Omental fat pad (tissue), 4 donors: ENCODE measurements at places on chromosomes 1 and 21. TPM values are rescaled to one million over a fixed set of nuclear protein-coding genes. Genes with fewer than 3 reads are reported as not detected.

GRCh38 chr1:1680912-1681273 is 11.7 kb downstream of the SLC35E2B start:
- DNase-seq: no peak

DNA sequence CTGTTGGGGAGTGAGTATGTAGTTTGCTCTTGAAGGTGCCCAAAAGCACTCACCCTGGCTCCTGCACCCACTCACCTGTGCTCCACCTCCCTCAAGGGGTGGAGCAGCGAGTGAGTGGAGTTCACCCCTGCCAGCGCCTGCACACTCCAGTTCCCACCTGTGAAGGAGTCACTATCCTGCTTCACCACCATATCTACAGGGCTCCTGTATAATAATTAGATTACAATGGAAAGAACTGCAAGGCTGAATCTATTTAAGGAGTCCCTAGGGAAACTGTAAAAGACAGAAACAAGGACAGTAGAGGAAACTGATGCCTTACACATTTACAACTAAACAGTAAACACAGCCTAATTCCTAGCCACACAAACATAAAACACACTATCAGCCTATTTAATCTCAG is 4.1 kb downstream of the DNAI4 start:
- no peak for DNase-seq

DNA sequence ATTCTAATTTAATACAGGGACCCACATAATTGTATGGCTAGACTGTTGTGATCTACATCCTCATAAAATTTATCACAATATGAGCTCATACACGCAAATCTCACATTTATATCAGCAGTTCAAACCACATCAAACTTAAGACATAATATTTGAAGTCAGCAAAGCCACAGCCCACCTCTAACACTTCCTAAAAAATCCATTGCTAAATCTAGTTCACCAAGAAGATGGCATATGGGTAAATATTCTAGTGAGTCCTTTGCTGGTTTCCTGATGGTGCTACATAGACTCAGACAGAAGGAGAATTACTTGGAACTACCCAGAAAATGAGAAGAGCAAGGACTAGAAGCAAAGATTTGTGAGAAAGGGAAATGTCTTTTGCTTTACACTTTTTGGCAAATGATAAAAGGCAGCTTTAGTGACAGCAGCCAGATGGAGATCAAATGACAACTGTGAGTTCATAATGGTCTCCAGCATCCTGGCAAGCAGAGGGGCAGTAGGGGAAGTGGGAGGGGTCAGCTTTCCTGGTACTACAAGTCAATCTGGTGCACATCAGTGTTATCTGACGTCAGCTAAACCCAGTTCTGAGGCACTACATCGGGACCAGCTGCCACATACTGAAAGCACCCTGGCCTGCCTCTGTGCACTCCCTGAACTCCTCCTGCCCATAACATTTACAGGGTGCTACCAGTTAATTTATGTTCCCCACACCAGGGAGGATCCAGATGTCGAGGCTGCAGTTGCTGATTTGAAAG is 10.6 kb upstream of the GADD45A start:
- no peak for DNase-seq

DNA sequence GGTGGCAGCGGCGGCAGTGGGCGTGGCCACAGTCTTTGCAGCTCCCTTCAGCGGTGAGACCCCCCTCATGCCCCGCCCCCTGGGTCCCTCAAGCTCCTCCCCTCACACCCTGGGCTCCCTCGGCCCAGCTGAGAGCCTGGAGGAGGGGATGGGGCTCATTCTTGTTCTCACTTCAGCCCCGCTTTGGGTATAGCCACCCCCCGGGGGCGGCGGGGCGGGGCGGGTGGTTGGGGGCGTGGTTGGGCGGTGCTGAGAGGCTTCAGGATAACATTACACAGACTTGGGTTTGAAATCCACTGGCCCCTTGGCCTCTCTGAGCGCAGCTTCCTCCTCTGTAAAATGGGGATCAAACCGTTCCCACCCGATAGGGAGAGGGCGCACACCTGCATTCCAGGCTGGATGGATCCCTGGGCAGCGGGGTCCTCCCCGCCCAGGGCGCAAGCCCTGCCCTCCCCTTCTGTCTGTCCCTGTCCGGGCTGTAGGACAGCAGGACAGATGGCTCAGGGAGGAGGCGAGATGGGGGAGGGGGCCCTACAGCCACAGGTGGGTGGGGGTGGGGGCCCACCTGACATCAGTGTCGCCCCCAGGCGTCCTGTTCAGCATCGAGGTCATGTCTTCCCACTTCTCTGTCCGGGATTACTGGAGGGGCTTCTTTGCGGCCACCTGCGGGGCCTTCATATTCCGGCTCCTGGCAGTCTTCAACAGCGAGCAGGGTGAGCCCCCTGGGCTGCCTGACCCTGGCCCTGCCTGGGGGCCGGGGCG is 5.1 kb downstream of the CLCNKA start:
- no peak for DNase-seq

GRCh38 chr1:172254521-172255222 is 165.8 kb upstream of the C1orf105 start:
- no peak for DNase-seq

GRCh38 chr1:160542303-160542945 is 19.4 kb upstream of the SLAMF6 start:
- no peak for DNase-seq

DNA sequence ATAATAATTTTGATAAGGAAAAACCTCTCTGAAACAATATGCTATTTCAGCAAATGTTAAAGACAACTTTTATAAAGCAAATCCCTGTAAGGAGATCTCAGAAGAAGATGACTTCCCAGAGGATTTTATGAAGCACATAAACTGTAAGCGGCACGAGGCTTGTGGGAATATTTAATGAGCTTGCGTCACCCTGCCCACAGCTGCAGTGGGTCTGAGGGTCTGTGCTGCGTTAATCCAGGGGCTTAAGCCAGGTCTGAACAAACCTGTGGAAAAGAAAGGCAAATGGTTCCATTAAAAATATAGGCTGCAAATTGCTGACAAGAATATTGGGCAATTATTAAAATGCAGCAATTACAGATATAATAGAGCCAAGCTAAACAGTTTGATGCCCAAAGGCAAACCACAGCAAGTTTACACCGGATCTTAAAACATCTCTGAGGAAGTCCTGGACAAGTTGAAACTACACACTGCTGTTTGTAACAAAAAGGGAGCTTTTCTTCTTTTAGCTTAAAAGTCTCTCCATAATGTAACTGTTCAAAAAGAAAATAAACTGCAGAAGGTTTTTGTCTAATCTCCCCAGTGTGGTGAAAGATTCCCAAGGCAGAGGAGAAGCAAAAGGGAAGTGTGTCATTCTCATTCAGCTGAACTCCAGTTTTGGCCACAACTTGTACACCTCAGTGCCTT is 21.8 kb downstream of the TGFBR3 start:
- DNase-seq: no peak

DNA sequence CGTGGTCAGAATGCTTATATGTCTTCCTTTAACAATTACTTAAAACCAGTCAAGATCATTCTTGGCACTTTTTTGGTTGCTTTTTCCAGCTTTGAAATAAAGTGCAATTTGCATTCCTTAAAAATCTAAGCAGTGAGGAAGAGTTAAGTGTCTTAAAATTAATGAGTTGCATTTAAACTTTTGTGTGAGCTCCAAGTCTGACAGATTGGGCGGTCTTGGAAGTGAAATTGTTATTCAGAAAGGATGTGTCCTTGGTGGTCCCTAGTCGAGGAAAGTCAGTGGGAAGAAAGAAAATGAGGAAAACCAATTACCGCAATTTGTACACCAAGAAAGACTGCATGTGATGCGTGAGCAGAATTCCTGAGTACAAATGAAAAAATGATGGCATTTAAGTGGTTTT is 132.5 kb downstream of the HHIPL2 start:
- no peak for DNase-seq

DNA sequence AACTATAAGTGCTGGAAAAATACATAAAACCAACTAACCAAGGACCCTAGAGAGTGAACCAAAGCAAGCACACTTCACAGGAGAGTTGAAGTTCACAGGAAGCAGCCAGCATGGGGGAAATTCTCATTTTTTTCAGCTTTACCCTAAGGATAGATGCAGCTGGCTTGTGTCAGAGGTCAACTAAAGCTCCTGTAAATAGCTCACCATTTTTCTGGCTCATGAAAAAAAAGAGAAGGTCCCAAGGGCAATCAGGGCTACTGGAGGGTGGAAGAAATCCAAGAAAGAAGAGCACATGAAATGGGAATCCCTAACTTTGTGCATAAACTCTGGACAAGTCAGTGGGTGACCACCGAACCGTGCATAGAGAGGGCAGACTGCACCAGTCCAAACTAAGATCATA is 58.3 kb downstream of the KCNJ15 start:
- no peak for DNase-seq

GRCh38 chr1:207910591-207911354 is at the start of gene CD34:
Gene CD34, minus strand, starts transcription at chr1:207911125. Its CDS starts 45 bp downstream, at chr1:207911080.
- DNase-seq: no peak

DNA sequence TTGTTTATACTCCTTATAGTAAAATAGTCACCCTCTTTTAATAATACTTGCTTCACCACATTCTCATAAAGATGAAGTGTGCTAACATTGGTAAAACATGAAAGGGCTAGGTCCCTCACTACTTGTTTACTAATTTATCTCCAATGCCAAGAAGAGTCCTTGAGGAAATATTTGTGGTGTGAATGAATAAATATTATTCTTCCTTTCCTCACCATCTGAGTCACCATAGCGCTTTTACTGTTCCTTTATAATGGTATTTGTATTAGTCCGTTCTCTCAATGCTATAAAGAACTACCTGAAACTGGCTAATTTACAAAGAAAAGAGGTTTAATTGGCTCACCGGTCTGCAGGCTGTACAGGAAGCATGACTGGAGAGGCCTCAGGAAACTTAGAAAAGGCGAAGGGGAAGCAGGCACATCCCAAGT is 222.8 kb upstream of the ZRANB2 start:
- no peak for DNase-seq

DNA sequence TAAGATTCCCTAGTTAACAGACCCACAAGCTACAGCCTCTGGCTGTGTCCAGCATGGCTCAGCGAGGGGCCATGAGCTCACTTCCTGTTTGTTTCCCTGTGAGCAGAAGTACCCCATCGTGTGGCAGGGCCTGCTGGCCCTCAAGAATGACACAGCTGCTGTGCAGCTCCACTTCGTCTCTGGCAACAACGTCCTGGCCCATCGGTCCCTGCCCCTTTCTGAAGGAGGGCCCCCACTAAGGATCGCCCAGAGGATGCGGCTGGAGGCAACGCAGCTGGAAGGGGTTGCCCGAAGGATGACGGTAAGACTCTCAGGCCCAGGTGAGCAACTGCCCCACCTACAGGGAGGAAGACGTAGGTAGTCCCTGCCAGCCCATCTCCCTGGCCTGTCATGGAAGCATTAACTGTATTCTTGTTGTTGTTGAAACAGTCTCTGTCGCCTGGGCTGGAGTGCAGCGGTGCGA is 38.2 kb downstream of the ZBTB17 start:
- no peak for DNase-seq

DNA sequence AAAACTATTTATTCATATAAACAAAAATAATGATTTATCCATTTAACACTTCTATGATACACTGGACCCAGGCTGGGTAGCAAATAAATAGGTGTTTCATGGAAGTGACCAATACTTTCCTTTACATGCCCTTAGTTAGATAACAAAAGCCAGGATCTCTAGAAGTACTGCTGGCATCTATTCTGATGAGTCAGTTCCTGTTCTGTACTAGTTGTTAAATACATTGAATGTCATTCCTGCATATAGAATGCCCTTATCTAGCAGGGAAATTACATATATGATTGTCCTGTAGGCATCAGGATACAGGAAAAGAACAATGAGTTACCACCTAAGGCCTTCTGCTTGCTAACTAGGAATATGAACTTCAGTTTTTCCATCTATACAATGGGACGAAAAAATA is 130.8 kb downstream of the HFM1 start:
- DNase-seq: no peak

DNA sequence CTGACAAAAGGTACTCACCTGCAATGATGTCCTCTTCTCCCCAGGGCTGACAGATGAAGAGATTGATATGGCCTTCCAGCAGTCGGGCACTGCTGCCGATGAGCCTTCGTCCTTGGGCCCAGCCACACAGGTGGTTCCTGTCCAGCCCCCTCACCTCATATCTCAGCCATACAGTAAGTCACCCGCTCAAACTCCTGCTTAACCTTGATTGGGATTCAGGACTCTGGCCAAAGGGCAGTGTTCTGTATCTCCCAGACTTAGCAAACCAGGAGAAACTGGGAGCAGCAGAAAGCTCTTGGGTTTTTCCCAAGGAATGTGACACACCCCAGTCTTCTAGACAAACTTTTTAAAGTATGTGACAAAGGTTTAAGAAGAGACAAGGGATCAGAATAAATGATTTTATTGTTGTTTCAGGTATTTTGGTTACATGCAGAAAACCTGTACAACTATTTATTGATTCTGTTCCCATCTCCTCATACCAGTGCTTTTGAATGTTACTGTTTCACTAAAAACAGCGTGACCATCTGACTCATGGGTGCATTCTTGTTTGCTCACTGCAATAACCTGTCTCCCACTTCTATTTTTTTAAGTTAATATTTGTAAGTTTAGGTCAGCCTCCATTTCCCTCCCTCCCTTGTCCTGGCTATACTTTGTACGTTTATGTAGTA is 124.6 kb downstream of the PEX14 start:
- no peak for DNase-seq

GRCh38 chr1:164033782-164034181 is 525.2 kb upstream of the PBX1 start:
- no peak for DNase-seq

Gene SIK1
- total RNA-seq: 86.6 TPM

Gene LAD1
- total RNA-seq: 0.25 TPM

Gene HPCA
- total RNA-seq: not detected

Gene LCK
- 3.5 TPM for total RNA-seq

Gene KCNK2
- total RNA-seq: 4.7 TPM

Gene MYBPH
- not detected for total RNA-seq

Gene SCYL3
- total RNA-seq: 7.0 TPM

Gene NBPF11
- 7.2 TPM for total RNA-seq
